DMS53 (cell line): ENCODE measurements at places on chromosomes 6 and 20.
A peak's percentile ranks its signal among the peaks of the same experiment; 100 is the strongest.

DNA sequence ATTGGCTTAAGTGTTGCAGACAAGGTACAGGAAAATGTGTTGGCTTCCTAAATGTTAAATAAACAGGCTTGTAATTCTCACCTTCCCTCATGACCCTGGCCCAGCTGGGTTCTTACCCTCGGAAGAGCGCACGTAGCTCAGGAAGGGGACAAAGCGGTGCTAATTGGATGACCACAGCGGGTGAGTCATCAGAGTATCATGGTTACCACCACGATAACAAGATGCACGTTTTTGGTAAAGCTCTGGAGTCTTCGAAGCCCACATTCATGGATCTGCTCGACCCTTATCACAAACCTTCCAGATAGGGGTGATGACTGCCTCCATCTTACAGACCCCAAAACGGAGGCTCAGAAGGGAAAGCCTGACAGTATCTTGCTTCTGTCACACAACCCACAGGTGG is 32.8 kb downstream of the APCDD1L start:
- DNase-seq: peak; percentile 22

- peak; percentile 10 for DNase-seq
These were observed 30.4 kb upstream of the CD93 start for GRCh38 chr20:23116311-23117089.

GRCh38 chr6:13355043-13355945 is 27.0 kb upstream of the TBC1D7 start:
- no peak for DNase-seq

DNA sequence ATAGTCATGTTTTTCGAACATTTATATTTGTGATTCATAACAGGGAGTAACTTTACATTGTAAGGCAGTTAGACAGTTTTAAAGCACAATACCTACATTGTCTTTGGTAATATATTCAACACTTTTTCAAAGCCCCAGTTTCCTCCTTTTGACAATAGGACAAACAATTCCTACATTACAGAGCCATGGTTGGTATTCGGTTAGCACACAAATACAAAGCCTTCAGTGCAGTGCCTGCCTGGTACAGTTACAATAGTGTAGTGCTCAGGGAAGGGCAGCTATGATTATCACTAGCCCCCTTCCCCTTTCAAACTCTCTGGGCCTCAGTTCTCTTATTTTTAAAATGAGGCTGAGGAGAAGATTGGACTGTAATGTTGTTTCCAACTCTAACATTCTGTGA is 207.8 kb downstream of the TPBG start:
- no peak for DNase-seq

DNA sequence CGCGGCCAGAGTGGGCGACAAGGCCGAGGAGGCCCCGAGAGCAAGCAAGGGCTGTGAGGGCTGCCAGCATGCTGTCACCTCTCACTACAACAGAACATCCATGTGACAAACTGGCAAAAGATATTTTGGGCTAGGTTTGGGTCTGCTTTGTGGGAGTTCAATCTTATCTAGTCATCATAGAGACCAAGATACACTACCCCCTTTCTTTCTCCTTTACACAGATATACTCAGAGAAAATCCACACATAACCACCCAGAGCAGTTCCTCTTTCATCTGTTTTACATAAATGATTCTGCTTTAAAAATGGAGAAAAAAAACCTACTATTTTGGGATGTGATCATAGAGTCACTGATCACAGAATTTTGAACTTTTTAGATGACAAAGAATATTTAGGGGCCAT is 16.8 kb downstream of the SOX4 start:
- no peak for DNase-seq
